Activated naive CD4-positive, alpha-beta T cell treated with anti-CD3 and anti-CD28 coated beads, Interleukin-2, amount 50 U/mL, for 16 hours (primary cell): ENCODE measurements at places on chromosomes 5 and 9.
A peak's percentile ranks its signal among the peaks of the same experiment; 100 is the strongest.

DNA sequence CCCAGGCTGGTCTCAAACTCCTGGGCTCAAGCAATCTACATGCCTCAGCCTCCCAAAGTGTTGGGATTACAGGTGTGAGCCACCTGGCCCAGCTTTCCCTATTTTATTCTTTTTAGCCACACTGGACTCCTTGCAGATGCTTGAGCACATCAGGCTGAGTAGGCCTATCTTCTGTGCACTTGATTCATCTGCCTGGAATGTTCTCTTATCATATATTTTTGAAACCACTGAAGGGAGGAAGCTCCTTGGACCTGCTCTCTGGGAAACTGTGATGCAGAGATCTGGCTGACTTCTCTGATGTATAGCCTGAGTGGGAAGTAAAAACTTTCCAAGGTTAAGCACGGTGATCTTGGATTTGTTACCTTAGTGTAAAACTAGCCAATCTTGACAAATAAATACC lies 6.5 kb upstream of the MAT2B start:
- no peak for DNase-seq

GRCh38 chr5:126499278-126499677 lies 76.1 kb downstream of the GRAMD2B start:
- DNase-seq: no peak

DNA sequence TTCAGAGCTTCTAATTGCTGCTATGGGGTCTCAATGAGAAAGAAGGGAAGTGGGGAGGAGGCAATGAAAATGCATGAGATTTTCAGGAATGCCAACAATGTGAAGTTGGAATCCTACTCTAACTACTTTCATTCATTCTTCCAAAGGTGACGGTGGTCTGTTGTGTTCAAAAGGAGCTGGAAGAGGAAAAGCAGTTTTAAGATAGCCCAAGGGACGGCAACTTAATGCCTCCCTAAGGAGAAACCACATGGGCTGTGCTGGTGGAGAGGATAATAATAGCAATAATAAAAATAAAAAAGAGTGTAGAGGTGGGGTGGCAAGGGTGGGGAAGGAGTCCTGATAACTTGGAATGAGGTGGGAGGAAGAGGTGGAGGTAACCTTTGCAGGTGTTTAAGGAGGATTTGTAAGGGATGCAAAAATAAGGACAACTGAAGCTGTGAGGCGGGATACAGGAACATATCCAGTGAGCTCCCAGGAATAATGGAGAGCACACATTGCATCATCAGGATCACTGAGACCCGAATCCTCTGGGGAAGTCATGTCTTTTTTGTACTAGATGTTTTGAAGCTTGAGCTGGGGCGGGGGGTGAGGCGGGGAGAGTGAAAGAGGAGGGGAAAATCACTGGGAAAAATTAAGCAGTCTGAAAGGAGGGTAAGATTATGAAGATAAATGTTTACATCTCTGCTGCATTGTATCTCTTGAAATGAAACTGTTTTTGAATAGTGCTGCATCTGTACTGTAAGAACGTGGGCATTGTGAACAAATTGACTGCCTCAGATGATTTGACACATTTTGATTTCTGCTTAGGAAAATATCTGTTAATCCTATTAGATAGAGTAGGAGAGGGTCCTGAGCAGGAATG lies 120.1 kb upstream of the TMEM161B start:
- no peak for DNase-seq

- DNase-seq: no peak
Measured at GRCh38 chr5:31364881-31365636, 166.8 kb downstream of the DROSHA start.

DNA sequence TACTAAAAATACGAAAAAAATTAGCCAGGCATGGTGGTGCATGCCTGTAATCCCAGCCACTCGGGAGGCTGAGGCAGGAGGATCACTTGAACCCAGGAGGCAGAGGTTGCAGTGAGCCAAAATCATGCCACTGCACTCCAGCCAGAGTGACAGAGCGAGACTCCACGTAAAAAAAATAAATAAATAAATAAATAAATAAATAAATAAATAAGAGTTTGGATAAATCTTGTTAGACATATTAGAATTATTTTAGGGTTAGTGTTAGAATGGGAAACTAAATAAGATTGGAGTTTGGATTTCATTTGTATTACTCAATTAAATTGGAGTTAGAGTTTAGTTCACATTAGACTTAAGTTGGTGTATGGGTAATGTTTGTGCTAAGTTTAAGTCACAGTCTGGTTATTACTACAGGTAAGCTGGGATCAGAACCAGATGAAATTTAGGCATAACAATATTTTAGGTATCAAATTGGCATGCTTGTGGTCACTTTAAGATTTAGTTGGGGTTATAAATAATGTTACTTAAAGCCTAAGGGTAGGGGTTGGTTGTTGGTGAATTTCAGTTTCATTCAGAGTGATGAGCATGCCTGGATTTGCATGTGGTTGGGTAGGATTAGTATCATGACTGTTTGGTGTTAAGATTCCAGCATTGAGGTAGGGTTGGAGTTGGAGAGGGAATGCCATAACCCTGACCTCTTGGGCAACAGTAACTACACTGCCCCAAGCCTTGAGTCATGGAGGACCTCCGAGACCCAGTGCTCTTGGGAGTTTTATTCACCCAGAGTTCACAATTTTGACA lies 3.3 kb downstream of the OR5C1 start:
- DNase-seq: no peak

GRCh38 chr9:85089188-85089969 lies 419.9 kb downstream of the NTRK2 start:
- no peak for DNase-seq

DNA sequence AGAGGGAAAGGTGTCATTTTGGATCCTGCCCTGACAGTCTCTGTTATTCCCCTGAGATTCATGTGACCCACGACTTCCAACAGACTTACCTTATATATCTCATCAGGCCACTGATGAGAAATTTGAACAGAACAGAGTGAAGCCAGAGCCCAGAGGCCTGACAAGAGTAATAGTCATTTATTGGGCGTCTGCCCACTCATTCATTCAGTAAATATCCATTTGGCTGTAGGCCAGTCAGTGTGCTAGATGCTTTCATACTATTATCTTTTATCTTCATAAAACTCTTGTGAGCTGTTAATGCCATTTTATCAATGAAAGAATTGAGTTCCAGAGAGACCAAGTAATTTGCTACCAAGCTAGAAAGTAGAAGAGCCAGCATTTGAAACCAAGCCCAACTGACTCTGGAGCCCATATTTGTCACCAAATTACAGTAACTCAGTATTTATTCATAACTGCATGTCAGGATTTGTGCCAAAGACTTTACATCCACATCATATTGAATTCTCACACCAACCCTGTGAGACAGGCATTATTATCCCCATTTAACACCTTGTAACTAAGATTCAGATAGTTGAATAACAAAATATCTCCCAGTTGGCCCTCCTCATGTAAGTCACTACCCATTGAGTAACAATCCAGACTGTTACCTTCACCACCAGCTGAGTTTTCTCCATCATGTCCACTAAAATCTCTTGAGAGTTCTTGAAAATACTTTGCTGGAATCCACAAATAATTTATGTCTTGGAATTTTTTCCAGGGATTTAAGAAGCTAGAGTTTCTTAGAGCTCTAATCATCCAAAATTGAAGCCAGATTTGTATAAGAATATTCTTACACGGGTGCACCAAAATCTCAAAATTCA lies 2.5 kb downstream of the PTPDC1 start:
- no peak for DNase-seq

DNA sequence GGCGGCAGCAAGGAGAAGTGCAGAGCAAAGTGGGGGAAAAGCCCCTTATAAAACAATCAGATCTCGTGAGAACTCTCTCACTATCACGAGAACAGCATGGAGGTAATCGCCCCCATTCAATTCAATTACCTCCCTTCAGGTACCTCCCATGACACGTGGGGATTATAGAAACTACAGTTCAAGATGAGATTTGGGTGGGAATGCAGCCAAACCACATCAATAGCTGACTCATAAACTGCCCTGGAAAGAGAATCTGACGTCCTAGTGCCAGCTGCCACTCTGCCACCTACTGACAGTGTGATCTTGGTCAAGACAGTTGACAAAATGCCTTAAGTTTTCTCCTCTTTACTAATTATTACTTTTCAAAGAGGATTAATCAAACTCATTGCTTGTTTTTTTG lies 128.3 kb downstream of the GPBP1 start:
- peak; percentile 40 for DNase-seq
